Activated CD4-positive, CD25-positive, alpha-beta regulatory T cell (primary cell): ENCODE measurements at places on chromosomes 7 and 10.

DNA sequence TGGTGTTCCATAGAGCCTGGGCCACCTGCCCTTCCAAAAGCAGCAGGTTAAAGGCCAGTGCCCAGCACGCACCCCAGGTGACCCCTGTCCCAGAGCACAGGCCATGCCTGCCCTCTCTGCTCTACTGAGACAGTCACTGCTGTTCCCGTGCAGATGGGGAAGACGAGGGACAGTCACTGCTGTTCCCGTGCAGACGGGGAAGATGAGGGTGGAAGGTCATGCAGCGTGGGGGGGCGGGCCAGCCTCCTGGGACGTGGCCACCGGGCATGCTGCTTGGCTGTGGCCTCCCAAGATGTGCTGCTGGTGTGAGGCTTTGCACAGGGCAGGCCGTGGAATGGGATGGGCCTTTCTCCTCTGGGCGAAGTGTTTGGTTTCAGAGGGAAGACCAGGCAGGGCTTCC, 18.4 kb downstream of the LRRC27 start:
- DNase-seq, result no peak

DNA sequence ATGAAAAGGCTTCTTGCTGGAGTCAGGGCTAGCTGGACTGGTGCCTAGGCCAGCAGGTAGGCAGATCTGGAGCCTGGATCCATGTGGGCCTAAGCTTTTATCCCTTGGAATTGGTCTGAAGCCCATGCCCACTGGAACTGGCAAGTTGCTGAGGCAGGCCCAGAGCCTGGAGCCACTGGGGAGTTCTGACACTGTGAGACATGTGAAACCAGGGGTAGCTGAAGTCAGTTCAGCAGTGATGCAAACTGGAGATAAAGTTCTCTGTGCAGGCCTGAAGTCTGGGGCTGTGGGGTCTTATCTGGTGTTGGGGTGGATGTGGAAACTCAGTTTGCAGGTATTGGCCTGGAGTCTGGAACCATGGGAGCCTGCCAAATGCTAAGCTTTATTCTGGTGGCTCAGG, 9.7 kb upstream of the THSD7A start:
- no peak for DNase-seq

DNA sequence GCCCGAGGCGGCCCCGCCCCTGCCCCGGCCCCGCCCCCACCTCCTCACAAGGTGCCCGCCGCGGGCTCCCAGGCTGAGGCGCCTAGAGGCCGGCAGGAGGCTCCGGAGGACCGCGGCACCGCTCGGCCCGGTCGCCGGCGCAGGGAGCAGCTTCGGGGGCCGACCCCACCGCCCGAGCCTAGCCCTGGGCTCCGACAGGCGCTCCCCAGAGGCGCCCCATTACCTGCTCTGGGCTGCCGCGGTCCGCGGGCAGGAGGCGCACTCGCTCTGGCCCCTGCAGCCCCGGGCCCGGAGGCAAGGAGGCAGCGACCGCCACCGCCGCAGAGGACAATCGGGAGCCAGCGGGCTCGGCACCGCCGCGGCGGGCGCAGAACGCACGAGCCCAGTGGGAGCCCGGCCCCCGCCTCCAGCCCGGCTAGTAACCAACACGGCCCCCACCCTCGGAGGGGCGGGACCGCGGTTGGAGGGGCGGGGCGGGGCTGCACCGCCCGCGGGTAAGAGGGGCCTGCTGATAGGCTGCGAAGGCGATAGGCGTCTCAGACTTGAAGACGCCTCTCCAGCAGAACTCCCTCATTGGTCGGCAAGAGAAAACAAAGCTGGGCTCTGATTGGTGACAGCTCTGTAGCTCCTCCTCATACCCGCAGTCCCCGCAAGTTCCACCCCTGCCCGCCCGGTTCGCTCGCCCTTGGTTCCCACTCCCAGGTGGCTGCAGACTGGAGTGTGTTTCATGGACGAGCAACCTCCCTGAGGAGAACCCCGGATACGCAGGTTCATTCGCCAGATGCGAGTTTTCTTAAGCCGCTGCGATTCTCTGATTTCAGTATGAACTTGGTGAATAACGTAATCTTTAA, at the start of gene MPP7:
Gene MPP7 (minus strand): TSS at position 427 of the 851 bp plus-strand sequence. CDS start 64,460 bp downstream, outside the sequence.
- DNase-seq, result peak; percentile 91

- DNase-seq, result no peak
Observed at GRCh38 chr10:88361995-88362807, 220.9 kb downstream of the RNLS start.

GRCh38 chr7:105610165-105610930, 29.1 kb upstream of the EFCAB10 start:
- DNase-seq, result no peak

- DNase-seq, result no peak
Observed at GRCh38 chr7:11786186-11786585, 45.8 kb downstream of the THSD7A start.

- peak; percentile 9 for DNase-seq
Observed at GRCh38 chr7:3094701-3095445, 51.2 kb upstream of the CARD11 start.

- no peak for DNase-seq
Observed at GRCh38 chr7:947391-948210, 6.9 kb downstream of the ADAP1 start.

GRCh38 chr7:149220534-149220933, 18.9 kb upstream of the ZNF212 start:
- DNase-seq, result no peak

DNA sequence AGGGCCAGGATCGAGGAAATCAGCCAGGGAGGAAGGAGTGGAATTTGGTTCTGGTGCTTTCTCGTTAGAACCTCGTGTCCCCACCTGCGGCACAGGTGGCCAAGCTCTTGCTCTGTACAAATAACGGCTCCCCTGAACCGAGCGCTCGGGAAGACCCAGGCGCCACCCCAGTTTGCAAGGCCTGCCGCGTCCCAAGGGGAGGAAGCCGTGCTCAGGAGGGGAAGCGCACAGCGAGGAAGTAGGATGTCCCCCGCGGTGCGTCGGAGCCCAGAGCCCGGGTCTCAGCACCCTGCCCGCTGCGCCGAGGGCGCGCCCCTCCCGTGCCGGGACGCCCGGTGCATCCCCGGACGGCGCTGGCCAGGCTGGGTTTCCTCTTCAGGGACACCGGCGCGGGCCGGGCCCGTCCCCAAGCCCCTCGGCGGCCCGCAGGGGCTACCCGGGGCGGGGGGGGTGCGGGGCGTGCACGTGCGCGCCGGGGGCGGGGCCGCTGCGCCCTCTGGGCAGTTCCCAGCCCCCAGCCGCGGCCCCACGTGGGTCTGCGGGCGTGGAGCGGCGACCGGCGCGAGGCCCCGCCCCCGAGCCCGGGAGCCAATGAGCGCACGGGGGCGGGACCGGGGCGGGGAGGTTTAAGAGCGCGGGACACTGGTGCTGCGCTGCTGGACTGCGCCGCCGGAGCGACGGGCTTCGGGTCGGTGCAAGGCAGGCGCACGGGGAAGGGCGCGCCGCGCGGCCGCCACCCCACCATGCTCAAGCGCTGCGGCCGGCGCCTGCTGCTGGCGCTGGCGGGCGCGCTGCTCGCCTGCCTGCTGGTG, at the start of gene LFNG:
Gene LFNG (plus strand): TSS at position 656 of the 812 bp plus-strand sequence. CDS start 88 bp downstream, at position 744.
- peak; percentile 66 for DNase-seq

- no peak for DNase-seq
Observed at GRCh38 chr7:135842446-135843179, 94.0 kb upstream of the FAM180A start.

GRCh38 chr10:30606313-30606712, 23.2 kb downstream of the LYZL2 start:
- DNase-seq, result no peak

GRCh38 chr7:4240042-4240441, 442.1 kb upstream of the FOXK1 start:
- no peak for DNase-seq

GRCh38 chr10:112376396-112376790, 2.5 kb downstream of the ACSL5 start:
- no peak for DNase-seq

DNA sequence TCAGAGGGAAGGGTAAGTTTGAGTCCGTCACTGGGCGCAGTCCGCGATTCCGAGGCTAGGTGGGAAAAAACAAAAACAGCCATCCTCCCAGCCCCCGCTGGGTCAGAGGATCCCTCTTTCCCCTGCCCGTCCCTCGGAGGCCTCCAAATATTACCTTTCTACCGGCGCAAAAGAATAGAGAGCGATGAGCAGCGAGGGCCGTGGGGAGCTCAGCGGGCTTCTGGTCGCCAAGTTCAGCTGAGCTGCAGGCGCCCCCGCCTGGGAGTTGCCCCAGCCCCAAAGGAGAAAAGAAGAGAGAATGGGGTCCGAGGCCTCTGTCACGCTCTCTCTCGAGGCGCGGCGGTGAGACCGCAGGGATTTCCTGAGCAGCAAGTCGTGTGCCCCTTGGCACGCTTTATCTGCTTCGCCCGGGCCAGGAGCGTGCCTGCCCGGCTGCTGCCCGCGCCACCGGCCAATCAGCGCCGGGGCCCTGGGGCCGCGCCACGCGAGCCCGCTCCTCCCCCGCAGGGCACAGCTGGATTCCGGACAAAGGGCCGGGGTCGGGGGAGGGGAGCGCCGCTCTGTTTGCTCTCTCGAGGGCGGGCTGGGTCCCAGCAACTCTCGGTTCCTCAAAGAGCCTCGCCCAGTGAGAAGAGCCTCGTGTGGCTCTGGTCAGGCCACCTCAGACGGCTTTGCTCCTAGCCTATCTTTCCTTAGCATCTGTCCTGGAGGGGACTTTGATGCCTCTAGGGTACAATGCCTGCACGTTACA, at the start of gene NEUROG3:
Gene NEUROG3 (minus strand): TSS at position 367 of the 751 bp plus-strand sequence. CDS start 379 bp downstream, outside the sequence.
- no peak for DNase-seq

- DNase-seq, result no peak
Observed at GRCh38 chr7:4399121-4399520, 283.0 kb upstream of the FOXK1 start.

DNA sequence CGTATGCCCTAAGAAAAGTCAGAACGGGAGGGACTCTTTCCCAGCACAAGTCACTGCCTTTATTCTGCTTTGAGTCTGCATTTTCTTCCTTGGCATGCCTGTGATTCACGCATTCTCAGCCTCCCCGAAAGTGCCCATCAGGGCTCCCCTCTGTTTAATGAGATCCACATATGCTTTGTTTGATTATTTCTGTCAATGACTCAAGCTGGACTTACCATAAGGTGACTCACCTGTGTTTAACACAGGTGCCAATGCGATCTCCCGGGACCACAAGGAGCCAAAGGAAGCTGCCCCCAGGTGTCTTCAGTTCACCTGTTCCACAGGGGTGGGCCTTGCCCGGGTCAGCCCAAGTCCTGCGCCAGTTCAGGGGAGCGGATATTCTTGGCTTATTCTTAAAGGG, 386.0 kb upstream of the SHH start:
- no peak for DNase-seq

- DNase-seq, result no peak
Observed at GRCh38 chr10:3538656-3539531, 246.1 kb downstream of the KLF6 start.

DNA sequence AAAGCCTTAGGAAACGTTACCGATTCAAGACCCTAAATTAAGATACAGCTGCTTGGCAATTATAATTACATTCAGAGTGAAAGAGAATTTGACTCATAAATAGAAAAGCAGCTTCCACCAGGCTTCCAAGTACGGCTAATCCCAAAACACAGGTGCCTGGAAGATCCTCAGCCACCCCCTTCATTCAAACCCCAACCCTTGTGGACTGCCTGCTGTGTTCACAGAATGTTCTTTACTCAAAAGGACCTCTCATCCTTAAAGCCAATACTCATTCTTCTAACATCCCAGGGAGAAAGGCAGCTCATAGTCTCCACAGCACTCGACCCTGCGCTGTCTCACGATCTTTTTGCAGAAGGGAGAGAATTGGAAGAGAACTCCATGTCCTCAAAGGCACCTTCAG, 32.9 kb downstream of the RNF32 start:
- DNase-seq, result no peak

DNA sequence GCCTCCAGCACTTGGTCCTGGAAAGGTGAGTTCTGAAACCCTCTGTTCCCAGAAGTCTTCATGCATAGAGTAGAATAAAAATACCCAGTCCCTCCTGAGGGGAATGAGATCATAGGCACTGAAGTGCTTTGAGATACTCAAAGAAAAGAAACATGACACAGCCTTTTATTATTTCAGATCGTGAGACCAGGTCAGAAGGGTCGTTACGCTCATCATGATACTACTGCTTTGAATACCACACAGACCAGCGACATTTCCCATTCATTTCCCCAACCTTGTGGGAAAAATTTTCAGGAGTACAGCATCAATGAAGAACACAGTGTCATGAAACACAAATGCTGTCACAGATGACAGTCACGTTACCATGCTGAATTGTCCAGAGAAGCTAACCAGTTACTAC, 15.0 kb downstream of the CLRN3 start:
- DNase-seq, result no peak
